Activated CD4-positive, alpha-beta T cell treated with anti-CD3 and anti-CD28 coated beads, Interleukin-2, amount 50 U/mL, for 48 hours (primary cell): ENCODE measurements at places on chromosomes 5 and 9.
A peak's percentile ranks its signal among the peaks of the same experiment; 100 is the strongest.

- DNase-seq: no peak
These were observed 452.5 kb upstream of the RIOK2 start for GRCh38 chr5:97635553-97635952.

DNA sequence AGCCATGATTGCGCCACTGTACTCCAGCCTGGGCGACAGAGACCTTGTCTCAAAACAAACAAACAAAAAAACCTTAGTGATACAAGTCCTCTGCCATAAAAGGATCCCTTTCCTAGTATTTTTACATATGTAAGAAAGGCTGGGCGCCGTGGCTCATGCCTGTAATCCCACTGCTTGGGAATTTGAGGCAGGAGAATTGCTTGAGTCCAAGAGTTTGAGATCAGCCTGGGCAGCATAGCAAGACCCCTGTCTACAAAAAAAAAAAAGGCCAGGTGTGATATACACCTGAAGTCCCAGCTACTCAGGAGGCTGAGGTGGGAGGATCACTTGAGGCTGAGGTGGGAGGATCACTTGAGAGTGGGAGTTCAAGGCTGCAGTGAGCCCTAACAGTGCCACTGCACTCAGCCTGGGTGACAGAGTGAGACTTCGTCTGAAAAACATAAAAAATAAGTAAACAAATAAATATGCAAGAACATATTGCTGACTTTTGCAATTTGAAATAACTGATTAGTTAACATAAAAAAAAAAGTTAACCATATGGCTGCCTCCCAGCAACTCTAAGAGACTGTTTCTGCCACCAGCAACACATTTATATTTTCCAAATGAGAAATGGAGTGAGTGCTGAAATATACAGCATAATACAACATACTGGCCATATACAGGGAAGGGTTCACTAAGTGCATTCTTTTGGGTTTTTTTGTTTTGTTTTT, 6.9 kb downstream of the ZNF367 start:
- DNase-seq: no peak

- no peak for DNase-seq
These were observed 42.8 kb downstream of the STK10 start for GRCh38 chr5:172144931-172145869.

- no peak for DNase-seq
These were observed 61.1 kb downstream of the SAXO1 start for GRCh38 chr9:18971909-18972308.

GRCh38 chr9:135890190-135891026, 16.9 kb downstream of the CAMSAP1 start:
- DNase-seq: no peak

GRCh38 chr9:21638104-21638503, 156.0 kb upstream of the IFNE start:
- DNase-seq: no peak

DNA sequence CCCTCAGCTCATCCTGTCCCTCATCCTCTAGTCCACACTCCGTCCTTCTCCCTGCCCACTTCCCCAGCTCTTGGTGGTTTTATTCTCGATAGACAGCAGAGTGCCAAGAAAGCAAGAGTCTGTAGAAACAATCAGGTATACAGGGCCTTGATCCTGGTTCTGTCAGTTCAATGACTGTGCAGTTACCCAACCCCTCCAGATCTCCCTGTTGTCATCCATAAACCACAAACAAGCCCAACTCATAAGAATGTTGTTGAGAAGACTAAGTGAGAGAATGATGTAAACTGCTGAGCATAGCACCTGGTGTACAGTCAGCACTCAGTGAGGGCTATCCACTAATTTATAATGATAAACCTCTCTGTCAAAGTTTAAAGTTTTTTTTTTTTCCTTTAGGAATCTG, 31.3 kb downstream of the ISL1 start:
- DNase-seq: no peak

GRCh38 chr5:14450018-14450524, 131.5 kb upstream of the OTULINL start:
- peak; percentile 24 for DNase-seq

DNA sequence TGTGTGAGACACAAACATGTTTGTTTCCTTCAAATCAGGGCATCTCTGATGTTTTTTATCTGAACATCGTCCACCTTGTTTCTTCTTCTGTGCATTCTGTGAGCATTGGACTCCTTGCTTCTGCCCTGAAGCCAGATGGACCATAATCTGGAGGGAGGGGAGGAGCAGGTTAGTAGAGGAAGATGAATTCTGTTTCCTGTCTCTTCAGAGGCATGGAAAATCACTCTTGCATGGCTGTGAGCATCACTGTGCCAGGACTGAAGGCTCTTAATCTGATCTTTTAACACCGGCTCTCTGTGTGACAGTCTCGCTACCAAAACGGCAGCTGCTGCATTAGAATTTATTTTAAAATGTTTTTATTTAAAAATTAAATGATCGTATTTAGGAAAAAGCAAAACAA, 43.3 kb downstream of the TLE4 start:
- no peak for DNase-seq

- DNase-seq: no peak
These were observed 280.7 kb upstream of the ZNF608 start for GRCh38 chr5:125026867-125027731.

DNA sequence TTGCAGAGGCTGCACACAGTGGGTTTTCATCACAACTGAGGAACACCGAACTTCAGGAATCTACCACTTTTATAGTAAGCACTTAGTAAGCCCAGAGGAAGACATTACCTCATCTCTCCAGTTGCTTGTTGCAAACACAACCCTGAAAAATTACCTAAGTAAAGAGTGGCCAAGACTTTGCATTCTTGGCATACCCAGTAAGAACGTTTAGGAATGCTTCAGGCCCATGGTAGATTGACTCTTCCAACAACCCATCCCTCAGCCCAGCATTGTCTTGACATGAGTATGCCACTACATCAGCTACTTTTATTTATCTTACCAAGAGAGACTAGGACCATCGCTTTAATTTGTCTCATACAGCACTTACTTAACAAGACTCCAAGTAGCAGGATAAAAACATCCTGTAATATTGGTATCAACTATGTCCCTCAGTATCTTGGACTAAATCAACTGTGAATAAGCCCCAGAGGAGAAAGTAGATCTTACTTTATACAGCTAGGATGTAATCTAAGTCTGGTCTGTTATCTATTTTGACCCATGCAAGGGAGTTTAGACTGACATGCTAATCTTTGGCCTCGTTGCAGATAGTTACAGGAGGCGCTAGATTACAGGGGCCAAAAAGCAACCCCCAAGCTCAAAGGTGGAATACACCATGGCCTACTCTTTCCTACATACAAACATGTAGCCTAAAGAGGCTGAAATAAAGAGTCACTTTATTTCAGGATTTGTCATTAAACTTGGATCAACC, 114.9 kb downstream of the INVS start:
- DNase-seq: no peak

DNA sequence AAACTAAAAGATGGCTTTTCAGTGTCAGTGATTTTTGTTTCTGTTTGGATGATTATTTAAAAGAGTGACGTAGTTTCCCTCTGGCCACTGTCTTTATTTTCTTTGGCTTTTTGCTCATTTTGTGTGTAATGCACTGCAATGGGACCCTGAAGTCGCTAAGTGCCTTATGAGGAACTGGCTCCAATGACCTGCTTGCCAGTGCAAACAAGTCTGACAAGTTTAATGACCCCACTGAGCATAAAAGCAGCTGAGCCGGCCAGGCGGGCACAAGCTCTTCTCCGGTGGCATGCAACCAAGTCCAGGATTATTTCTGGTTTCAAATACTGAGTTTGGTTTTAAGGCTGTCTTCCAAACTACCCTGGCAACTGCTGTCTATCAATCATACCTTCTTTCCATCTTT, 15.6 kb upstream of the GNA14 start:
- DNase-seq: no peak

DNA sequence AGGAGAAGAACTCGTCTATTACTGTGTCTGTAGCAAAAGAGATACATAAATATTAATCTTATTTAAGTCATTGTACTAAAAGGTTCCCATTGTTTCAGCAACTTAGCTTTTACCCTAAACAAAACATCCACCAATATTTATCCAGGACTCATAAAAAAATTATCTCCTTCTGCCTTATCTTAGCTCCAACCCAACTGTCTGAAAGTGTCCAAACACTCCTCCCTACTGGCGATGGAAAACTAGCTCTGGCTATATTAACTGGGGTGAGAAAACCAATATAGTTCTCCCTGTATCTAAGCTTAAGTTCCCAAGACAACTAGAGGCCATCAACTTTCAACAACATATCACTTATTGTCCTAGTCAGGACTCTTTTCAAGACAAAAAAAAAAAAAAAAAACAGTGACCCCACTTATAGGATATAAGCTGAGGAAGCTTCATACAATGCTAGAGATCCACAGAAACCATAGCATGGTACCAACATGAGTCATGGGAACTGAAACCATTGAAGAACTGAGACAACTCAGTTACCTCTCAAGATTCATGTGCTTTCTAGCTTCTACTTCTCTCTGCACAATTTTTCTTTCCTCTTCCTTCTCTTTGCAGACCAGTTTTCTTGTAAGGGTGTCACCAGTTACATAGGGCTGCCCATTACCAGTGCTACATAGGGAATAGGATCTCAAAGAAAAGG, 150.7 kb upstream of the RASA1 start:
- DNase-seq: no peak

DNA sequence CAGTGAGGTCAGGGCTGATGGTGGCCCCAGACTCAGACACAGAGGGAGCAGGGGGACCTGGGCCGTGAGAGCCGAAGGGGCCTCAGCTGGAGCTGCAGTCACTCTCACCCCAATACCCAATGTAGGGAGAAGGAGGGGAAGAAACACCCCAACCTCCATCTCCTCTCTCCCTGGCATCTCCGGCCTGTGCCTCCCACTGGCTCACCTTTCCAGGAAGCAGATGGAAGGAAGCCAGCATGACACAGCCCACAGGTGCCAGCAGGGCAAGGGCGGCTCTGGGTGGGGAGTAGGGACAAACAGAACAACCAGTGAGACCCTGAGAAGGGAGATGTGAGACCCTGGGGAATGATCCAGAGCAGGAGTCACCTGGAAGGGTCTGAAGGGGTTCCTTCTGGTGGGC, 3.0 kb upstream of the CRB2 start:
- DNase-seq: no peak

DNA sequence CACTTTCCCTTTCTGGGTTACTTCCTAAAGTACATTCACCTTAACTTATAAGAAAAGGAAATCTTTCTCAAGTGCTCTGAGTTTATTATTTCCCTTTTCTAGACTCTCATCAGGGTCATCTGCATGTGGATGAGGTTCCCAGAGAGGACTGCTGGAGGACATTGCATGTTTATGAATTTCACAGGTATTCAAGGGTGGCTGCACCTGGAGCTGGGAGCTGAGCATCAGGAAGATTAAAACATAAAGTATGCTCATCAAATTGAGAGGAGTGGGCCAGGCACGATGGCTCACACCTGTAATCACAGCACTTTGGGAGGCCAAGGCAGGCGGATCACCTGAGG, 34.7 kb upstream of the PLIN2 start:
- no peak for DNase-seq

- DNase-seq: no peak
These were observed 11.3 kb downstream of the PDGFRB start for GRCh38 chr5:150144246-150144801.

GRCh38 chr5:23029290-23029689, 176.1 kb upstream of the CDH12 start:
- DNase-seq: no peak

- DNase-seq: no peak
These were observed 230.6 kb downstream of the FSTL4 start for GRCh38 chr5:133381571-133382365.

GRCh38 chr5:135598691-135599395, 20.1 kb upstream of the CXCL14 start:
- DNase-seq: no peak

DNA sequence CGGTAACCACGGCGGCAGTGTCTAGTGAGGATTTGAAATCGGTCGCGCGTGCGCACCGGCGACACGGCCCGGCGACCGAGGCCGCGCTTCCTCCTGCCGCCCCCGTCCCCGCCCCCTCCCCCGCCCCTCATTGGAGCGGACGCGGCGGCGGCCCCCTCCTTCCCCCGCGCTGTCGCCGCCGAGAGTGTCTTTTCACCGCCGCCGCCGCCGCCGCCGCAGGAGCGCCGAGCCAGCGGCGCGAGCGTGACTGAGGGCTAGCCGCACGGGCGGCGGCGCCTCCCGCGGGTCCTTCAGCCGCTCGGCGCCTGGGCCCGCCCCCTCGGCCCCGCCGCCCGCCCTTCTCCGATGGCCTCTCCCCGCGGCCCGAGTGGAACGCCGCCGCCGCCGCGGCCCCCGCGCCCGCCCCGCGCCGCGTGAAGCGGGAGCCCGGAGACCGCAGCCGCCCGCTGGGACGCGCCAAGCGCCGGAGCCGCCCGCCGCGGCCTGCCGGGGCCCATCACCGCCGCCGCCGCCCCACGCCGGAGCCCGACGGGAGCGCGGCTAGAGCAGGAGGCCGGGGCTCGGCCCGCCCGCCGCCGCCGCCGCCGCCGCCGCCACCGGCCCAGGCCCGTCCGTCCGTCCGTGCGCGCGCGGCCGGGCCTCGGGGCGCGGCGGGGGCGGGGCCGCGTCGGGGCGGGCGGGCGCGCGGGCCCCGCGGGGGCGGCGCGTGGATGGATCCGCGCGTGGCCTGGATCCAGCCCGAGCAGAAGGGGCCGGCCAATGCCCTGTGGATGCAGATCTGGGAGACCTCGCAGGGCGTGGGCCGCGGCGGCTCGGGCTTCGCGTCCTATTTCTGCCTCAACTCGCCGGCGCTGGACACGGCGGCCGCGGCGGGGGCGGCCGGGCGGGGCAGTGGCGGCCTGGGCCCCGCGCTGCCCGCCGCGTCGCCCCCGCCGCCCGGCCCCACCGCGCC, at the start of gene TENT4A:
Gene TENT4A, plus strand, starts transcription at position 159 of the 952 bp plus-strand sequence. Its CDS starts 552 bp downstream, at position 711.
- no peak for DNase-seq

- DNase-seq: peak; percentile 26
These were observed 1.3 kb upstream of the TBC1D2 start for GRCh38 chr9:98256756-98257155.

GRCh38 chr5:138083702-138084101, at the start of gene WNT8A:
TSS of gene WNT8A (plus strand) at chr5:138084033. CDS start at chr5:138084128, 95 bp downstream.
- DNase-seq: no peak

- no peak for DNase-seq
These were observed 80.3 kb downstream of the MAP1B start for GRCh38 chr5:72187388-72188075.

DNA sequence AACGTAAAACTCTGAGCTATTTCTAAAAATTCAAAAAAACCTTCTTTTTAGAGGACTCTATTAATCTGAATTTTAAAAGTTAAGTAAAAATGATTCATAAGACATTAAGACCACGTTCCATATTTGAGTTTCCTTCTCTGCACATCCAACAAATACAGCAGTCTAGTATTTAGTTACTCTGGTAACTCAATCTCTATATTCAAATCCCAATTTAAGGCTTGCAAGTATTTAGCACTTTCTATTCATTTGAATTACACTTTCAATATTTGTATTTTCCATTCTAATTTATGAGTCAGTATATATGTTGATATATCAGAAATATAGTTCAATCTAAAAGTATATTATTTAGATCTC, 17.7 kb downstream of the RFX3 start:
- DNase-seq: no peak

DNA sequence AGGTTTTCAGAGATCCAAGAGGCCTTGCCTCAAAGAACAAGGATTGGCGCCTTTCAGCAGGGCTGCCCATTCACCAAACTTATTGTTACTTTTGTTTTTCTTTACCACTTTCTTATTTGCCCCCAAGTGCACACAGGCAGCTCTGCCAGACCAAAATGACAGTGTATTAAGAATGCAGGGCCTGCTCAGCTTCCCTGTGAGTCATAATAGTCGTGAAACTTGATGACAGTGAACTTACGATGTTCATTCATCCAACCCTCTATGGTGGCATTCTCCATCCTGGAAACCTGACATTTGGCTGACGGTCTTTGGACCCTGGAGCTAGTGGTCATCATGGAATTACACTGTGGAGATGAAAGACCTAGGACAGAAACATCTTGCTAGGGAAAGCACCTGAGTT, 44.3 kb downstream of the UBE2QL1 start:
- DNase-seq: no peak

GRCh38 chr5:122690266-122690665, 84.6 kb upstream of the SNX2 start:
- no peak for DNase-seq
